ENCODE measurements at places on chromosomes 1 and 21. TPM values are rescaled to one million over a fixed set of nuclear protein-coding genes. Genes with fewer than 3 reads are reported as not detected.

The ATF3 gene
- 160 TPM for total RNA-seq

The ICOSLG gene
- total RNA-seq, result 4.1 TPM

The TLR5 gene
- 5.4 TPM for total RNA-seq

DNA sequence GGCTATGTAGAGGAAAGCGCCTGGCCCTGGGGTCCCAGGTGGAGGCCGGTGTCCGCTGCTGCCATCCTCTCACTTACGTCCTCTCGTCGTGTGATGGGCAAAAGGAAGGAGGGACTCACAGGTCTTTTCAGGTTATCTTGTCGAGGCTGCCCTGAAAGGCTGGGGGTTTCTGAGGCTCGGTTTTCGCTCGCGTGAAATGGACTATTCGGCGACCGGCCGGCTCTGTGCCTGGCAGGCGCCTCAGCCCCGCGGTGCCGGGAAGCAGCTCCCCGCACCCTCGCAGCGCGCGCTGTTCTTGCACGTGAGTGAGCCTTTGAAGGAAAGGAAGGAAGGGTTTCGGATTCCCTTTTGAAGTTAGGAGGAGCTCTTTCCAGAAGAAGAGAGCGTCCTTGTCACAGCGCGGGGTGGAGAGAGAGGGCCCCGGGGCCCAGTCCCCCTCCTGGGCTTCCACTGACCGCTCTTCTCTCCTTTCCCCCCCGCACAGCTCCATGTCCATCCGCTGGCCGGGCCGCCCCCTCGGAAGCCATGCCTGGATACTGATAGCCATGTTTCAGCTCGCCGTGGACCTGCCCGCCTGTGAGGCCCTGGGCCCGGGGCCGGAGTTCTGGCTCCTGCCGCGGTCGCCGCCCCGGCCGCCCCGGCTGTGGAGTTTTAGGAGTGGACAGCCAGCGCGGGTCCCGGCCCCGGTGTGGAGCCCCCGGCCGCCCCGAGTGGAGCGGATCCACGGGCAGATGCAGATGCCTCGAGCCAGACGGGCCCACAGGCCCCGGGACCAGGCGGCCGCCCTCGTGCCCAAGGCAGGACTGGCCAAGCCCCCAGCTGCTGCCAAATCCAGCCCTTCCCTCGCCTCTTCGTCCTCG is 57.2 kb downstream of the AJAP1 start:
- no peaks in the 10 kb centered on the region for H3K4me1 ChIP-seq
- no peak for DNase-seq
- no peaks in the 10 kb centered on the region for H3K36me3 ChIP-seq

The S100A2 gene
- 1.1 TPM for total RNA-seq

DNA sequence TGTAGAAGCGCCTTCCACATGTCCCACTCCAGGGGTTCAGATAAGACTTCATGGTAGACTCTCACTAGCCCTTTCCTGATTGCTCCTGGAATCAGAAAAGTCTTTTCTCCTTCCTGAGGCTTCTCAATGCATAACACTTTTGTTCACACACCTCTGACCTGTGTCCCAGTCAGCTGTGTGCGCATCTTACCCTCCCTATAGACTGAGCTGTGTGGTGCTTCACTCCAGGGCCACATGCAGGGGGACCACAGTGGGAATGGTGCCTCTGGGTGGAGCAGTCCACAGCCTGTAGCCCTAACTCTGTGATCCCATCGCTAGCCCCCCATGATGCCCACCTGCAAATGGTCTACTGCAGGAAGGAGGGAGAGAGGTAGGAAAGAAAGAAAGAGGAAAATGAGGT is 84.0 kb upstream of the TLR5 start:
- no peak overlapping the region for H3K27ac ChIP-seq
- no peak overlapping the region for H3K4me3 ChIP-seq
- H3K36me3 ChIP-seq, result no peaks in the 10 kb centered on the region
- no peaks in the 10 kb centered on the region for H3K4me1 ChIP-seq
- H3K27me3 ChIP-seq, result no peaks in the 10 kb centered on the region
- no peak for DNase-seq

The SLC25A34 gene
- total RNA-seq, result 7.5 TPM

DNA sequence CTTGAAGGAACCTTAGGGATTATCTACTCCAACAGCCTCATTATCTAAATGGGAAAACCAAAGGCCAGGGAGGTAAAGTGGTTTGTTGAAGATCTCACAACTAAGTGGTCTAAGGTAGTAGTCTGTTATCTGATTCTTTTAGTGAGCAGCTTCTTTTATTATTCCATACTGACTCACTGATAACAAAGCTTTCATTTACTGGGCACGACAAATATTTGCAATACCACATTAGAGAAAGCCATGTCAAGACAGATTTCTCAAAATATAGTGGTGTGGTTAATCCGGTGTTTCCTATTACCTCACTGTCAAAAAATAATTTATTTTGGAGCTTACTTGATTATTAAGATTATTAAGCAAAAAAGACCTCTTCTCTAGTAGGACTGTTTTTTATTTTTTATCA is 369.1 kb downstream of the S1PR1 start:
- no peaks in the 10 kb centered on the region for H3K4me1 ChIP-seq
- H3K4me3 ChIP-seq, result no peak overlapping the region
- H3K27ac ChIP-seq, result no peak overlapping the region
- no peaks in the 10 kb centered on the region for H3K27me3 ChIP-seq
- DNase-seq, result no peak
- H3K36me3 ChIP-seq, result no peaks in the 10 kb centered on the region

The MCOLN2 gene
- 1.2 TPM for total RNA-seq

DNA sequence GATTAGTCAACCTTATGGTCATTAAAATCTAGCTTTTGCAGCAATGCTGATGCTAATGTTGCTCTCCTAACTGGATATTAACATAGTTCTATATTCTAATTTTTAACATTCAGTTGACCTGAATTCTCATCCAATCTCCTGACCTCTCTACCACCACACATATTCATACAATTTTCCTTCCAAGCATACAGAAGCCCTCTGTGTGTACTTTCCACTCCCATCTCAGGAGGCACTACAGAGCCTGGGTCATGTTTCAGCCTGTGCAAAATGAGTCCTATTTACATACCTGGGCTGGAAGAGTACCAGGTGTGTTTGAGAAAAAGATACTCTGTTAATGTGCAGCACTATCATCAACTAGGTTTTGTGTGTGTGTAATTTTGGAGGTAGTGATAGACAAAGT is 486.3 kb downstream of the NEGR1 start:
- no peak overlapping the region for H3K27ac ChIP-seq
- no peaks in the 10 kb centered on the region for H3K27me3 ChIP-seq
- H3K4me3 ChIP-seq, result no peak overlapping the region
- no peaks in the 10 kb centered on the region for H3K36me3 ChIP-seq
- no peaks in the 10 kb centered on the region for H3K4me1 ChIP-seq

The CLCA1 gene
- total RNA-seq, result not detected

- no peaks in the 10 kb centered on the region for H3K27me3 ChIP-seq
- peaks cover 7% of the 10 kb centered on the region for H3K4me1 ChIP-seq
- DNase-seq, result no peak
- H3K27ac ChIP-seq, result peak overlapping the region; percentile 30
- no peaks in the 10 kb centered on the region for H3K36me3 ChIP-seq
Measured at GRCh38 chr1:153527683-153528040, 8.1 kb downstream of the S100A6 start.

The ITLN2 gene
- not detected for total RNA-seq

GRCh38 chr1:234969581-234970400 is 158.8 kb downstream of the TOMM20 start:
- H3K27ac ChIP-seq, result peak overlapping the region; percentile 93
- H3K4me3 ChIP-seq, result peak overlapping the region; percentile 70

DNA sequence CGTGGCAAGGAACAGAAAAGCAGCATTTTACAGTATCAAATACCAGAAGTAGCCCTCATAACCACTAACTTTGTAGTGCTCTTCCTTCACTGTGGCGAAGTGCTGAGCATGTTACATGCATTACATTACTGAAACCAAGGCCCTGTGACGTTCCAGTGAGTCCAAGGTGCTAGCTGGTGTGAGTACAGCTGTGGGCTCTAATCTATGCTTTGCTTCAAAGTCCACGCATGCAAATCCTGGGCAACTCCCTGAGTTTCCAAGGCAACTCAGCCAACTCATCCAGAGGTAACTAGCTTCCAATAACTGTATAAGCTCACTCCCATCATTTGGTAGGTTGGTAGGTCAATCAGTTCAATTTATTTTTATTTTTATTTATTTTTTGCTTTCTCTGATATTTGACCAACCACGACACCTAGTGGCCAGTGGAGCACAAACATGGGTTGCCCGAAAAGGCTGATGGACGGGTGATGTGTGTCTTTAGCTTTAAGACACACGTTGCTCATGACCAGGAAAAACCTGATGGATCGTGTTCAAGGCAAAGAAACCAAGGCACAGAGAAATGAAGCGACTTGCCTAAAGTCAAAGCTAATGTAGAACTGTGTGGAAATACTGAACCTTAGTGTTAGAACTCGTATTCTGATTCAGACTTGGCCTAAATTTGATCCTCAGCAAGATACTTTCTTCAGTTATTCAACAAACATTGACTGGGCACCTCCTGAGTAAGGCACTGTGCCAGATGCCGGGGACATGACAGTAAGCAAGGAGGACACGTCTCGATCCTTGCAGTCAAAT is 73.0 kb downstream of the GNG12 start:
- H3K27me3 ChIP-seq, result no peaks in the 10 kb centered on the region
- H3K4me3 ChIP-seq, result no peak overlapping the region
- H3K27ac ChIP-seq, result peak overlapping the region; percentile 70

The SLC6A9 gene
- 15.0 TPM for total RNA-seq

- no peak overlapping the region for H3K4me3 ChIP-seq
- H3K36me3 ChIP-seq, result no peaks in the 10 kb centered on the region
- no peak for DNase-seq
- no peak overlapping the region for H3K27ac ChIP-seq
- H3K4me1 ChIP-seq, result peaks cover 13% of the 10 kb centered on the region
- H3K27me3 ChIP-seq, result no peaks in the 10 kb centered on the region
Measured at GRCh38 chr1:44038876-44039657, 7.8 kb upstream of the SLC6A9 start.

DNA sequence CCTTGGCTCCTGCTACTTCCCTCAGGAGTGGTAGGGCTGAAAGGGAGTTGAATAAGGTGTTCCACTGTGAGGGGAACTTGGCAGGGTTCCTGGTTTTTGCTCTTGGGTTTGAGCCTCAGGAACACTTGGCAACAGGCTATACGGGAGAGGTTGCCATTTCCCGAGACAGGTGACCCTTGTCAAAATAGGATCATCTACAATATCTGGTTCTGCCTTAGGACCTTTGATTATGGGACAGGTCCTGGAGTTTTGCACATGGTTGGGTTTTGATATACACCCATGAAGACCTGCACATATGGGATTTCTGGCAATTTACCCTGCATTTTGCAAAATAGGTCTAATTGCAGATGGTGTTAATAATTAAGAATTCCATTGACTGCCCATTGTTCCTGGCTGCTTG is 31.1 kb downstream of the YY1AP1 start:
- H3K36me3 ChIP-seq, result peaks cover 36% of the 10 kb centered on the region
- H3K4me1 ChIP-seq, result no peaks in the 10 kb centered on the region
- H3K27ac ChIP-seq, result no peak overlapping the region

The AUNIP gene
- total RNA-seq, result not detected

- peaks cover 5% of the 10 kb centered on the region for H3K4me1 ChIP-seq
- H3K27ac ChIP-seq, result no peak overlapping the region
- DNase-seq, result no peak
- H3K36me3 ChIP-seq, result no peaks in the 10 kb centered on the region
- H3K4me3 ChIP-seq, result no peak overlapping the region
Measured at GRCh38 chr1:56821462-56821797, 2.2 kb upstream of the FYB2 start.

DNA sequence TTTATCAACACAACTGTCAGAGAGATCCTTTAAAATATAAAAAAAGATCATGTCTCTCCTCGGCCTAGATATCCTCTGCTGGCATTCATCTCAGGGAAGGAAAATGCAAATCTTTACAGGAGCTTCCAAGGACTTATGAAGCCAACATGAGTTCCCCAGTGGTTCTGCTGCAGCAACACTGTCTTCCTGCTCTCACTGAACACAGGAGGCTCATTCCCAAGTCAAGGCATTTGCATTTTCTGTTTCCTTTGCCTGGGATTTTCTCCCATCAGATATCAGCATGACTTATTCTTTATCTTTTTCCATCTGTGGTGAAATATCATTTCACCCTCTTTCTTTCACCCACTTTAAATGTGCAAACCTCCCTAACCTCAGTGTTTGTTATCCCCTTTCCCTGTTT is 513.8 kb upstream of the ZP4 start:
- H3K4me1 ChIP-seq, result no peaks in the 10 kb centered on the region
- H3K36me3 ChIP-seq, result no peaks in the 10 kb centered on the region
- H3K27ac ChIP-seq, result no peak overlapping the region
- H3K27me3 ChIP-seq, result no peaks in the 10 kb centered on the region
- H3K4me3 ChIP-seq, result no peak overlapping the region

DNA sequence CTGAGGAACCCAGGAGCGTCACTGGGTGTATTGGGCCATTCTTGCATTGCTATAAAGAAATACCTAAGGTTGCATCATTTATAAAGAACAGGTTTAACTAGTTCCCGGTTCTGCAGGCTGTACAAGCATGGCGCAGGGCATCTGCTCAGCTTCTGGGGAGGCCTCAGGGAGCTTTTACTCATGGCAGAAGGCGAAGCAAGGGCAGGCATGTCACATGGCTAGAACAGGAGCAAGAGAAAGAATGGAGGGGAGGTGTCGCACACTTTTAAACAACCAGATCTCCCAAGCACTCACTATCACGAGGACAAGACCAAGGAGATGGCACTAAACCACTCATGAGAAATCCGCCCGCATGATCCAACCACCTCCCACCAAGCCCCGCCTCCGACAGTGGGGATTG is 65.2 kb downstream of the PSMG1 start:
- H3K4me3 ChIP-seq, result no peak overlapping the region
- no peak overlapping the region for H3K27ac ChIP-seq
- DNase-seq, result no peak
- peaks cover 47% of the 10 kb centered on the region for H3K4me1 ChIP-seq
- no peaks in the 10 kb centered on the region for H3K36me3 ChIP-seq

The LCE1A gene
- total RNA-seq, result not detected

GRCh38 chr1:7702365-7702764 is 68.7 kb upstream of the VAMP3 start:
- no peak overlapping the region for H3K4me3 ChIP-seq
- no peak overlapping the region for H3K27ac ChIP-seq
- H3K4me1 ChIP-seq, result no peaks in the 10 kb centered on the region
- no peaks in the 10 kb centered on the region for H3K27me3 ChIP-seq
- no peaks in the 10 kb centered on the region for H3K36me3 ChIP-seq

The USH2A gene
- total RNA-seq, result not detected

- H3K36me3 ChIP-seq, result no peaks in the 10 kb centered on the region
- no peak overlapping the region for H3K27ac ChIP-seq
- peaks cover 12% of the 10 kb centered on the region for H3K4me1 ChIP-seq
- DNase-seq, result no peak
Measured at GRCh38 chr1:208189183-208189582, 55.0 kb downstream of the PLXNA2 start.

GRCh38 chr1:71015745-71016144 is 31.9 kb downstream of the PTGER3 start:
- no peaks in the 10 kb centered on the region for H3K27me3 ChIP-seq
- H3K36me3 ChIP-seq, result no peaks in the 10 kb centered on the region
- H3K27ac ChIP-seq, result peak overlapping the region; percentile 54
- peak overlapping the region; percentile 21 for H3K4me3 ChIP-seq
- peaks cover 57% of the 10 kb centered on the region for H3K4me1 ChIP-seq
- DNase-seq, result no peak

DNA sequence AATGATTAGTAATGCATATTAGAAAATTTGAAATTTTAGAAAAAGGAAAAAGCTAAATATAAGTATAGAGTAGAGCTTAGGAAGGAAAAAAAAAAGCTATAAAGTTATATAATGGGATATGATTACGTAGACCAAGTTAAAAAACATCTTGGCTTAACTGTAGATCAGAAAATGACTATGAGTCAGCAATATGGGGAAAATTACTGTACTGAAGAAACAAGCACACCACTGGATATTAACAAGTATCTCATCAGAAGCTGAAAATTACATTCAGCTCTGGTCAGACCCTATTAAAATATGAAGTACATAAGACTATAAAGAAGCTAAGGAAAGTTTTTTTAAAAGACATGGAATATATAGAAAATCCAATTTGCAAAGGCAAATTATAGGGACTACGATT is 19.5 kb downstream of the DNAJC8 start:
- DNase-seq, result no peak
- no peaks in the 10 kb centered on the region for H3K27me3 ChIP-seq
- no peaks in the 10 kb centered on the region for H3K4me1 ChIP-seq
- no peak overlapping the region for H3K27ac ChIP-seq
- no peak overlapping the region for H3K4me3 ChIP-seq
